NCI-H1930 (cell line): ENCODE measurements at places on chromosomes 7 and 10.

DNA sequence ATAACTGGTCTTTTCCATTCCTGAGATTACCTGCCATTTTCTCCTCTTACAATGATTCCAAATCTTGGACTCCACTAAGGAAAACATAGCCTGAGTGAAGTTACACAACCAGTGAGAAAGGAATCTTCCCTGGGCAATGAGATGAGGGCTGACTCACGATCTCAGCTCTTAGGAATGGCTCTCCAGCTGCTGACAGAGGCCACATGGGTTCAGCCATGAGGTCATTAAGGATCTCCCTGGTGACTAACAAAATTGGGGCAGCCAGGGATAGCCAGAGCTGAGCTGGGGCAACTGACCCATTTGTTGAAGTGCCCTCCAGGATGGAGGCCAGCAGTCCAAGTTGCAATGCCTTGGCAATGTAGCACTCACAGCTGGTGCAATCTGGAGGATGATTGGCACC, 78.7 kb upstream of the MKLN1 start:
- DNase-seq, result no peak

GRCh38 chr10:50396491-50397311, 145.4 kb upstream of the ASAH2 start:
- no peak for DNase-seq

DNA sequence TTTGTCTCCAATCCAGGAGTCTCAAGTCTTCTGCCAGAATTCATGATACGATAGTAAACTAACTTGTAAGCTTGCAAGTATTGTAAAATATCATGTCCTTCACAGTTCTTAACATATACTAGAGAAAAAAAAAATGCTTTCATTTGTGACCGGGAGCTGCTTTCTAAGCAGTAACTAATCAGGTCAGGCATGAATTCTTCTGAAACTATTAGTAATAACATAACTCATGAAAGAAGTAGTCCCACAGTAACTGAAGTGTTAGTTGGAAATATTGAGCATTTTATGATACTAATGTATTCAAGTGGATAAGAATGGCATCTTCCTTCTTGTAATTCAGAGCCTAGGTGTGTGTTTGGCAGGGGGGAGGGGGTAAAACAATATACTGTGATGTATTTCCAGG, 665.6 kb downstream of the DNAJB9 start:
- DNase-seq, result no peak

- DNase-seq, result no peak
Observed at GRCh38 chr7:181738-182137, 10.6 kb upstream of the FAM20C start.

DNA sequence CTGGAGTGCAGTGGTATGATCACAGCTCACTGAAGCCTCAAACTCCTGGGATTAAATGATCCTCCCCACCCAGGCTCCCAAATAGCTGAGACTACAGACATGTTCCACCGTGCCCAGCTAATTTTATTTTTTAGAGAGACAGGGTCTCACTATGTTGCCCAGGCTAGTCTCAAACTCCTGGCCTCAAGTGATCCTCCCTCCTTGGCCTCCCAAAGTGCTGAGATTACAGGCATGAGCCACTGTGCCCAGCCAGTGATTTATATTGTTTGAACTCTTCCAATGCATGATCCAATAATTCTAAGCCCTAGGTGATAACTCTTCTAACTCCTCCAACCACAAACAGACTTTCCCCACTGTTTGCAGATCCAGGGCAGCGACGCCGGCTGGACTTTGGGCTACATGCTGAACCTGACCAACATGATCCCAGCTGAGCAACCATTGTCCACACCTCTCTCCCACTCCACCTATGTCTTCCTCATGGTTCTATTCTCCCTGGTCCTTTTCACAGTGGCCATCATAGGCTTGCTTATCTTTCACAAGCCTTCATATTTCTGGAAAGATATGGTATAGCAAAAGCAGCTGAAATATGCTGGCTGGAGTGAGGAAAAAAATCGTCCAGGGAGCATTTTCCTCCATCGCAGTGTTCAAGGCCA, 41.8 kb upstream of the CC2D2B start:
- DNase-seq, result no peak

DNA sequence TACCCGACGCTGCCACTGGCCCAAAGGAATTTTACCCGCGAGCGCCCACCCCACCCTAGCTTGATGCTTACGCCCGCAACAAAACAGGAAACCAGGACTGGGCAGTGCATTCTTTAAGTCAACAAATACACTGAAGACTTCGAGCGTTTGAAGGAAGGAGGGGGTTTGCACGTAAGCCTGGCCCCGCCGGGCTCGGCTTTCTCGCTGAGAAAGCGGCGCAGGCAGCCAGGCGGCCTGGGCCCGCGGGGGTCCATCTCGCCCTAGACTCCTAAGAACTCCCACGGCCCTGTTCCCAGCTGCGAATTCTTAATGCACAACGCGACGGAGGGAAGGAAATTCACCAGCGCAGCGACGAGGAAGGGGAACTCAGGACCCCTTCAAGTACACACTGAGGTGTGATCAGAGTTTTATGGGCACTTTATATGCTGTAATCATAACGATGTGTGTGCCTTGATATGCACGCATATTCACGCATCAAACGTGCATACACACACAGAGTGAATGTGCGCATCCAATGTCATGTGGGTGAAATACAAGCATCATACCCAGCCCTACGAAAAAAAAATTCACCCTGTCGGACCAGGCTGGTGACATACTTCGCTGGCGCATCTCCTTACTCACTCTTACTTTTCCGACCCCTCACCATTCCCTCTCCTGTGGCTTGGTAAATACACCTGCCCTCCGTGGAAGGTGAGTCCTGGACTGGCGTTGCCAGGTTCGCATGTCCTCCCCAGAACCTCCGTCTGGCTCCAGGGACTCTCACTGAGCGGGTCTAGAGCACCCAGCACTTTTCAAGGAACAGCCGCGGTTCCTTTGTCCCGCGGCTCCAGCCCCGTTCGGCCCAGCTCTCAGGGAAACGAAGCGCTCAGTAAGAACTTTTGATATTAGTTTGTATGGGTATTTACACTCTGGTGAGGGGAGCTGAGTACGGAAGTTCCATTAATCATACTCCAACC, 5.7 kb upstream of the HOXA13 start:
- no peak for DNase-seq

DNA sequence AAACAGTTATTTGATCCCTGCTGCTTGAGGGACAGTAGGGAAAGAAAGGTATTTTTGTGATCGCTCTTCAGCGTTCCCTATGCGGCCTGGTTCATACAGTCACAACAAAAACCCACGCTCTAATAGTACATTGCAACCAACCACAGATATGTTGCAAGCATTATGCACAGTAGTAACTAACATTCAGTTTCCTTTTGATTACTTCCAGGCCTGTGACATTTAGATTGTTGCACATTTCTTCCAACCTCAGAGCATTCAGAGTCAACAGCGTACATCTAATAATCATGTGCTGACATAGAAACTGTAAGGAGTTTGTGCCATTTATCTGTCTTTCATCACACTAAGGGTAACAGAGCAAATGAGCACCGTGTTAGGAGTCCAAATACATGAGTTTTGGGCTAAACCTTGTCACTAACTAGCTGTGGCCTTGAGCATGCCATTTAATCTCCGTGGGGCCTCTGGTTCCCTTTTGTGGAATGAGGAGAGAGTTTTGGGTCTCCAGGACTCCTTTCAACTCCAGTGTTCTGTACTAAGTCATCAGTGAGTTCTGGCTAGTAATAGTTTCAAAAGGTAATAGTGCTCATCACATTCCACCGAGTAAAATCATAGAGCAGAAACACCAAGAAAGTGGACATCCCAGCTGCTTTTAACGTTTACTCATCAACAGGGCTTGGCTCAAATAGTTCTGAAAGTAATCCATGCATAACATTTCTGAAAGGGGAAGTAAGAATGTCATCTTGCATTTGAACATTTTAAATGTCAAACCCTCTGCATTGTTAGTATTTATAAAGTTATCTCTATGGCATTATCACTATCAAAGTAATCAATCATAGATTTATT, 99.0 kb upstream of the FZD1 start:
- no peak for DNase-seq
